Stimulated activated CD8-positive, alpha-beta memory T cell treated with anti-CD3 and anti-CD28 coated beads, Interleukin-4, amount 100 ng/mL, for 1 hour (primary cell): ENCODE measurements at places on chromosomes 11 and 22.

DNA sequence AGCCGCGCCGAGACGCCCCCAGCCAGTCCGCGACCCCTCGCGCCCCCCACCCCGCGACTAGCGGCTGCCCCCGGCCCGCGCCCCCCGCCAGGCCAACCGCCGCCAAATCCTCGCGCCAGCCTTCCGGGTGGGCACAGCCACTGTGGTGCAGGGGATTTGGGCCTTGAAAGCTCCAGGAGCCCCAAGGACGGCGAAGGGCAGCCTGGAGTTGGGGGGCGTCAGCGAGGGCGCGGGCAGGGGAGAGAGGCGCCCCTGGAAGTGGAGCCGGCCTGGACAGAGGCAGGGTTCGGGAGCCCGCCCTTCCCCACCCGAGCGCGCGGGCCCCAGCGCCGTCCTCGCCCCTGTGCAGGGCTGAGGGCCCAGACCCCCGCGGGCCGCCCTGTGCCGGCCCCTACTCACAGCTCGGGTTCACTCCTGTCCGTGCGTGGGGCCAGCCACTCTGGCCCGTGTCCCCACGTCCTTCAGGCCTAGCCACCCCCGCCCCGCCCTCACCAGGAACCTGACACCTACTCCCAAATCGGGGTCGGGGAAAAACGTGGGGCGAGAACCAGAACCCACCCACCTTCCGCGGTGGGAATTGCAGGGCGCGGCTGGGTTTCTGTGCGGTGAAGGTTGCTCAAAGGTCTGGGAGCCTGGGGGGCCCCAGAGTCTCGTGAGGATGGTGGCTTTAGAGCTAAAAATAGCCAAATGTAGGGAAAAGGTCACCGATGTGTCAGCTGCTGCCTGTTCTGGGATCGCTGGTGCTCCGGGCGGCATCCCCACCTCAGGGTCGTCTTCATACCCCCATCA, at the start of gene CPT1B:
Gene CPT1B (minus strand): TSS at position 441 of the 789 bp plus-strand sequence. CDS start 512 bp downstream, outside the sequence.
- DNase-seq: no peak

- no peak for DNase-seq
Observed at GRCh38 chr11:77416357-77416756, 57.5 kb downstream of the PAK1 start.

DNA sequence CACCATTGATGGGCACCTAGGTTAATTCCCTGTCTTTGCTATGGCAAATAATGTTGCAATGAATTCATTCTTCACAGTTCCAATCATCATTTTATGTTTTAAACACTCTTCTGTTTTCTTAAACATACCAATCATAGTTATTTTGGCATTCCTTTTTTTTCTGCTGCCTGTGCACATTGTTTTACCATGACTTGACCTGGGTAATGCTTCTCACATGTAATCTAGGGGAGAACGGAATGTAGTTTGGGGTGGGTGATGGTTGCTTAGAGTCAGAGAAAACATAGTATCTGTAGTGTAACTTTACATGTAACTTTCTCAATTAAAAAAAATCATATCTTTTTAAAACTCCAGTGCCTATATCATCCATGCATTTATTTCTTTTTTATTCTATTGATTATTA, 1945.3 kb upstream of the RAG2 start:
- no peak for DNase-seq

- DNase-seq: no peak
Observed at GRCh38 chr11:113553235-113553634, 78.0 kb upstream of the DRD2 start.

GRCh38 chr11:77101043-77101537, 1.6 kb upstream of the OMP start:
- DNase-seq: no peak

GRCh38 chr22:31533374-31533773, 37.0 kb downstream of the SFI1 start:
- DNase-seq: no peak

GRCh38 chr11:33697997-33698396, 2.6 kb downstream of the C11orf91 start:
- DNase-seq: no peak

GRCh38 chr11:6799402-6799801, at the start of gene OR6A2:
OR6A2 (minus strand) TSS chr11:6799689; CDS start chr11:6795708, 3,981 bp downstream.
- no peak for DNase-seq

- DNase-seq: no peak
Observed at GRCh38 chr11:71211631-71212030, 40.7 kb downstream of the SHANK2 start.

DNA sequence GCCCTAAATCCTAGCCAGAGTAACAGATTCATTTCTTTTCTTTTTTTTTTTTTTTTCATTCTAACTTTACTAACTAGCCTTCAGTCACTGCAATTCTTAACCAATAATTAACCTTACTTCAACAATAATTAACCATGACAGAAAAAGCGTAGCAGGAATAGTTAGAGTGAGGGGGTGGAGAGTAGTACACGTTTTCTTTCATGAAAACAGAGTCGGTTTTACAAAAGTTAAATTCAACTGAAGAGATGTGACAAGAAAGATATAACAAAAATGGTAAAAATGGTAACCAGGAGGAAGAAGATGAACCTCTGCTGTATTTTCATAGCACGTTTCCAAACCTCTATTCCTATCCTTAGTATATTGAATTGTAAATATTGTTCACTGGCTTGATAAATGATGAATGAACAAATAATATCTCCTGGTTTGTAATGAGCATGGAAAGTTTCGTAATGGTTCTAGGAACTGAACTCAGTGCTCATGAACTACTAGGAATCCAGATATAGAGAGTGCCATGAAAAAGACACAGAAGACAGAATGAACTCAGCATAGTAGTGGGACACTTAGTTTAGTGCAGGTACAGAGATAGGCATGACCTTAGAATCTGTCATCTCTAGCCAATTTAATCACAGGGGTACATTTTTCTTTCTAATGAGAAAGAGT, 116.5 kb upstream of the ANO5 start:
- no peak for DNase-seq

DNA sequence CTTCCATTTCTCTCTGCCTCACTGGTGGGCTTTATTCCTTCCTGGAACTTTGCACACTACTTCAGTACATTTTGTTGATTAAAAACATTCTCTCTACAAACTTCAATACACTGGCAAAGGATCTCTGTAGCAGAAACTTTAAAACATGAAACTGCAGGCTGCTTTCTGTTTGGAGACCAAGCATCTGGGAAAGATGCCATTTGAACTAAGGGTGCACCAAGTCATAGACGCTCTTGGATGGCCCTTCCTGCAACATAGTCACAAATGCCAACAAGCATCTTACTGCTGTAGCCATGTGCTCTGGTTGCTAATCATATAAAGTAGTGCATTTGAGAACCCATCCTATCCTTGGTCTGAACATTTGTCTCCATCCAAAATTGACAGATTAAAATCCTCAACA, 56.4 kb downstream of the SNX19 start:
- DNase-seq: no peak

- no peak for DNase-seq
Observed at GRCh38 chr22:33919391-33920196, 682 bp downstream of the LARGE1 start.

GRCh38 chr11:5546457-5546856, 1.9 kb downstream of the OR52H1 start:
- no peak for DNase-seq

DNA sequence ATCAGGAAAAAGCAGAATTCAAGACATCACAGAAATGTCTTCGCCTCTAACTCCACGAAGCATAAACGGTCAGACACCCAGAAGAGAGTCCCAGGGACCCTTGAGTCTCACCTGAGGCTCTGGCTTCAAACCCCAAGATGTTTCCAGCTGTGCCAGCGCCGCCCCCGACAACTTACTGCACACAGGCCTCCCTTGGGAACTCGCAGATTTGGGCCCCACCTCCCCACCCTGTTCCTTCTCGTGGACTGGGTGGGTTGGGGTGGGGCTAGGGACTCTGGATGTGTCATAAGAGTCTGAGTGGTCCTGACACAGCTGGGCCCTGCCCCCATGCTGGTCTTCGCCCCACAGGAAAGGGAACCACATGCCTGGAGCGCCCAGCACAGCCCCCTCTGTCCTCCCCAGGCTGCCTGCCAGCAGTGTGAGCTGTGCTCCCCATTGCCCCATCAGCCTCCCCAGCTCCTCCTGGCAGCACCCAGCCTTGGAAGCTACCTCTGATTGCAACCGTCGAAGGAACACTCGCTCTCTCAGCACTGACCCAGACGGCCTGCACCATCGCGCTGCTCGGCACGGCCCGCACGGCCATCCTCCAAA, 147.5 kb downstream of the CRYBB2 start:
- DNase-seq: no peak

DNA sequence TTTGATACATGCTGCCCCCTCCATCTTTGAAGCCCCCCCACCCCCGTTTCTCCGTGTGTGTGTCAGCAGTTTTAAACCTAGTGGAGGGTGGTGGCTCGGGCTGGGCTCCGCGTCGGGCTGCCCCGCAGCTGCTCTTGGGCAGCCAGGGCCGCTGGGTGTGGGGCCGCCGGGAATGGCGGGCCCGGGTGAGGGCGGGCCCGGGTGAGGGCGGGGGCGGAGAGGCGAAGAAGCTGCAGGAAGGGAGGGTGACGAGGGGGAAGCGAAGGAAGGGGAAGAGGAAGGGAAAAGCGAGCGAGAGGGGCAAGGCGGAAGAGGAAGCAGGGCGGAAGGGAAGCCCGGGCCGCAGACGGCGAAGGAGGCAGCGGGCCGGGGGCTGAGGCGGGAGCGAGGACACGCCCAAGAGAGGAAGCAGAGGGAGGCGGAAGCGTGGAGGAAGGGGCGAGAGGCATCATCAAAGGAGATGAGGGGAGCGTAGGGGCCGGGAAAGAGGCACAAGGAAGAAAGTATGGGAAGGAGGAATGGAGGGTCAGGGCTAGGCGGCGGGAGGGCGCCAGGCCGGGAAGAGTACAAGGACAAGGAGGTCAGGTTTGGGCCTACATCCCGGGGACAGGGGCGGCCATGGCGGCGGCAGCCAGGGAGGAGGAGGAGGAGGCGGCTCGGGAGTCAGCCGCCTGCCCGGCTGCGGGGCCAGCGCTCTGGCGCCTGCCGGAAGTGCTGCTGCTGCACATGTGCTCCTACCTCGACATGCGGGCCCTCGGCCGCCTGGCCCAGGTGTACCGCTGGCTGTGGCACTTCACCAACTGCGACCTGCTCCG, 82.4 kb downstream of the BCR start:
- no peak for DNase-seq

GRCh38 chr11:134761386-134761785, 349.3 kb upstream of the B3GAT1 start:
- no peak for DNase-seq

DNA sequence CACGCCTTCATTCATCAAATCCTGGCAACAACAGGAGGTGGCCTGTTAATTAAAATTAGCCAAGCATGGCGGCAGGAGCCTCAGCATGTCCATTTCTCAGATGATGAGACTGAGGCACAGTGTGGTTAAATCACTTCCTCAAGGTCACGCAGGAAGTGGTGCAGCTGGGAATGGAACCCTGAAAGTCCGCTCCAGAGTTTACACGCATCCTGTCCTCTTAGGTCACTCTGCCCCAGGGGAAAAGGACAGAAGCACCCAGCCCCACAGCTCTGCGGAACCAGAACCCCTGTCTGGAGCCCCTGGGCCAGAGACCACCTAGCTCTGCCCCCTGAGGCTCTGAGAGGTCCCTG, 19.6 kb downstream of the RPL3 start:
- no peak for DNase-seq

GRCh38 chr22:34293324-34293723, 373.0 kb upstream of the LARGE1 start:
- DNase-seq: no peak

DNA sequence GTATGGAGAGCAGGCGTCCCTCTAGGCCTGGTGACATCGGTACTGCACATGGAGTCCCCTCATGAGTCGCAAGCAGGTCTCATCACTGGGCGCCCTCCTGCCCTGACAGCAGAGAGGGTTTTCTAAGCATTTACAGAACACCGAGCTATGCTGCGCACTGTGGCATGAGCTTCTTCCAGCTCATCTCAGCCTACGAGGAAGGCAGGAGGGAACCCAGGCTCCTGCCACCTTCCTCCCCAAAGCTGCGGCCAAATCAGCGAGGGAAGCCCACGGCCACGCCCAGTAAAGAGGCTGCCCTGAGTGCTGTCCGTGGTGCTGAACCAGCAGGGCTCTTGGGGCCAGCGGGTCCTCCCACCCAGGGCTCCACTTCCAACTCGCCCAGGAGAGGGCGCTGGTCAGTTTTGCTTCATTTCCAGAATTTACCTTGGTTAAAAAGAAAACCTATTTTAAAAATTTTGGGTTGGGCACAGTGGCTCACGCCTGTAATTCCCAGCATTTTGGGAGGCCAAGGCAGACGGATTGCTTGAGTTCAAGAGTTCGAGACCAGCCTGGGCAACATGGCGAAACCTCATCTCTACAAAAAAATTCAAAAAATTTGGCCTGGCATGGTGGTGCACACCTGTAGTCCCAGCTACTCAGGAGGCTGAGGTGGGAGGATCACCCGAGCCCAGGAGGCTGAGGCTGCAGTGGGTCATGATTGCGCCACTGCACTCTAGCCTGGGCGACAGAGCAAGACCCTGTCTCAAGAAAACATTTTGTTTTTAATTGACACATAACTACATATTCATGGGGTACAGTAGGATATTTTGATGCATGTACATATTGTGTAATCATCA, 34.2 kb downstream of the PHF21B start:
- DNase-seq: peak; percentile 14

DNA sequence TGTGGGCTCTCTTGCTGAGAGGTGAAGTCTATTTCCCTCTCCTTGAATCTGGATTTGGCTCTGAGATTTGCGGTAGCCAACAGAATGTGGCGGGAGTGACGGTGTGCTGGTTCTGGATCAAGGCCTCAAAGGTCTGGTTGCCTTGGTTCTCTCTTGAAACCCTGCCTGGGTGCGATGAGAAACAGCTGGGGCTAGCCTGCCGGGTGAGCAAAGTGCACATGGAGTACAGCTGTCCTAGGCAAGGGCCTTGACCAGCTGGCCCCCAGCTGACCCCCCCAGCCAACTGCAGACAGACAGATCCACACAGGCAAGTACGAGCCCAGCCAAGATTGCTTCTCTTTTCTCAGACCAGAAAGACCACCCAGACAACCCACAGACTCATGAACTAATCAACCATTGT, 10.8 kb downstream of the SUN2 start:
- no peak for DNase-seq

DNA sequence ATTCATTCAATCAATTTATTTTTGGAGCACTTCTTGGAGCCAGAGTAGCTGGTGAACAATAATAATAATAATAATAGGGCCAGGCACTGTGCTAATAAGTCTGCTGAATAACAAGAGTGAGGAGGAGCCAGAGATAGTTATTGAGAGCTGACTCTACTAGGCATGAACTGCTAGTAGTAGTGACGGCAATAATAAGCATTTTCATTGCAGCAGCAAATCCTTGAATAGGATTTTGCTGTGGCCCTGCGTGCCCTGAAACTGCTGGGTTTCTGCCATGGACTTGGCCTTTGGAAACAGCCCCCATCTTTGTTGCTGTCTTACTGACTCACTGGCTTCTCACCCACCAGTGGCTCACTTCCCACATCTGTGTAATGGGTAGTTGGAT, 545.9 kb downstream of the MIAT start:
- DNase-seq: no peak

DNA sequence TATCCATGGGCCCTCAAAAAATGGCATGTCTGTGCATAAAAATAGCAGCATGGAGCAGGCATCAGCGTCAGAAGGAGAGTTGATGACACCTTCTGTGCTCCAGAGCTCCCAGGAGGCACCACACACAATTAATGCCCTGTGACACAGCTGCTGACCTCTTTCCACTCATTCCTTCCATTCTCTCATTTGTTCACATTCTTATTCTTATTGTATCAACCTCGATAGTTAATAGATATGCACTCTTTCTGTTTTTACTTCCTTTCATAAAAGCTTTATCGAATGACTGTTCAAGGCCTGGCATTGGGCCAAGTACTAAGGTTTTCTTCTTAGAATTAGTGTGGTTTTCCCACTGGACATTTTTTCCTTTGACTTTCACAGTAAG, 266.0 kb upstream of the MTNR1B start:
- DNase-seq: no peak
